ENCODE measurements at places on chromosomes 6 and 20.

- no peak for DNase-seq
Observed at GRCh38 chr20:24469894-24470745, 691 bp downstream of the SYNDIG1 start.

DNA sequence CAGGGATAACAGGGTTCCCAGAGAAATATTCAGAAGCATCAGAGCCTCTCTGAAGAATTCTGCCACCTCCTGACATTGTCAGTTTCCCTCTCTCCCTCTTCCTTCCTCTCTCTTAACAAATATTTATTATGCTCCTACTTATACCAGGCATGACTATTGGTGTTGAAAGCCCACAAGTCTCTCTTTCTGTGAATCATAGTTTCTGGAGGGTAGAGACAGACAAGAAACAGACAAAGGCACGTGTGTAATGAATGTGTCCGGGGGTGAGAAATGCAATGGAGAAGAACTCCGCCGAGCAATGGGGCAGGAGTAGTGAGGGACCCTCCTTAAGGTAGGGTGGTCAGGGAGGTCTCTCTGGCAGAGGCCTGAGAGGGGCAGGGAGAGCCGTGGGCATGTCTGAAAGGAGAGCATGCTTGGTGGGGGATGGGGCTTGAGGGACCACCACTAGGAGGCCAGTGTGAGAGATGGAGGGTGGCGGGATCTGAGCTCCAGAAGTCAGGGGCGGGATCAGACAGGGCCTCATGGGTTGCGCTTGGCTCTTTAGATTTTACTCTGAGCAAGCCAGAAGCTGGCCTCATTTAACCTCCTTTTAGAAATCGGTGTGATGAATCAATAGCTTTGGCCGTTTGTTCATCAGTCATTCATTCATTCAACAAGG lies 57.3 kb downstream of the EYA2 start:
- DNase-seq, result no peak

- DNase-seq, result no peak
Observed at GRCh38 chr6:11036977-11037430, 7.1 kb downstream of the ELOVL2 start.

DNA sequence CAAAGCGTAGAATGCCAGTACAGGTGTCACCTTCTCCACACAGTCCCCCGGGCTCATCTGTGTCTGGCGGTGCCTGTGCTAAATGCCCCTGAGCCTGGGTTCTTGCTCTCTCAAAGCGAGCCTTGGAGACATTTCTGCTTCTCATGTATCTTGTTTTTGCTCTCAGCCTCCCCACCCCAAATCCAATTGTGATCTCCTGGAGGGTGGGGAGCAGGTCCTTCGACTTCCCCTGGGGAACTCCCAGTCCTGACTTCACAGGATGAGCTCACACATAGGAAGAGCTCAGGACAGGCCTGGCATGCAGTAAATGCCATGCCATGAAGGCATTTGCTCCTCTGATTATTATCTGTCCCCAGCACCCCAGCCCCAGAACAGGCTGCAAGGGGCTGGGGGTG lies 58.1 kb downstream of the NOL4L start:
- DNase-seq, result no peak

DNA sequence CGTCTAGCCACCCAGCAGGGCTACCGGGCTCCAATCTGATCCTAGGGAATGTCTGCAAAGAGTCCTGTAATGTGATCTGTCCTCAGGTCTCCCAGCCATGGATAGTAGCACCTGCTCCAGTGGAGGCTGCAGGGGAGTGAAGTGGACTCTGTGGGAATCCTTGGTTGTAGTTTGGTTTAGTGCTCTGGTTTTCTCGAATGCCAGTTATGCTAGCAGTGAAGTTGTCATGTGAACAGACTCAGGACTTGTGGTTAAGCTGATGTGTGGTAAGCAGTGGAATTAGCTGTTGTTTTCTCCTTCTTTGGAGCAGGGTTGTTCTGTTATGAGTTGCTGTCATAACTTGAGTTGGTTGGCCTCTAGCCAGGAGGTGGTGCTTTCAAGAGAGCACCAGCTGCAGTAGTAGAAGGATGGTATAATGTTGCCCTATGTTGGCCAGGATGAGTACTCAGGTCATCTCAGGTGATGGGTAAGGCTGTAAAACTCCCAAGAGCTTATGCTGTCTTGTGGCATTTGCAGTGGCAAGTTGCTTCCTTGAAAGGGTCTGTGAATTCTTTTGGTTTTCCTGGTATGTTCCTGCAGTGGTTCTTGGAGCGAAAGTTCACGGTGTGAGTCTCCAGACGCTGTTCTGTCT lies 390.2 kb downstream of the UTRN start:
- DNase-seq, result no peak

All from stimulated activated CD4-positive, alpha-beta T cell treated with anti-CD3 and anti-CD28 coated beads, Interleukin-15, amount 100 ng/mL, for 1 hour (primary cell).